ENCODE measurements at places on chromosomes 6 and 20.

- no peak for DNase-seq
Measured at GRCh38 chr20:51037532-51038115, 14.7 kb upstream of the KCNG1 start.

DNA sequence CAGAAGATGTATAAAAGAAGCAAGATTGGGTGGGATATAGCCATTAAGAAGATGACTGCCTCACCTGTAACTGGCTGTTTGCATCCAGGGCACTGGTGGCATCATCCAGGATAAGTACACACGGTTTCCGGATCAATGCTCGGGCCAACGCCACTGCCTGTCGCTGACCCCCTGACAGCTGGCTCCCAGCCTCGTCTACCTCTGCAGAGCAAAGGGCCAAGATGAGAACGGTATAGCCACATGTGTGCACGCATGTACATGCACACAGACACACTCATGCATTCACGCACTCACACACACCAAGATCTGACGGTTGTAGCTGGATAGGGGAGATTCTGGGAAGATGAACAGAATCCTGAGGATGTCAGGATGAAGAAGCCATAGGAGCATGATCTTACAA lies 3.2 kb upstream of the PSMB8 start:
- DNase-seq, result no peak

DNA sequence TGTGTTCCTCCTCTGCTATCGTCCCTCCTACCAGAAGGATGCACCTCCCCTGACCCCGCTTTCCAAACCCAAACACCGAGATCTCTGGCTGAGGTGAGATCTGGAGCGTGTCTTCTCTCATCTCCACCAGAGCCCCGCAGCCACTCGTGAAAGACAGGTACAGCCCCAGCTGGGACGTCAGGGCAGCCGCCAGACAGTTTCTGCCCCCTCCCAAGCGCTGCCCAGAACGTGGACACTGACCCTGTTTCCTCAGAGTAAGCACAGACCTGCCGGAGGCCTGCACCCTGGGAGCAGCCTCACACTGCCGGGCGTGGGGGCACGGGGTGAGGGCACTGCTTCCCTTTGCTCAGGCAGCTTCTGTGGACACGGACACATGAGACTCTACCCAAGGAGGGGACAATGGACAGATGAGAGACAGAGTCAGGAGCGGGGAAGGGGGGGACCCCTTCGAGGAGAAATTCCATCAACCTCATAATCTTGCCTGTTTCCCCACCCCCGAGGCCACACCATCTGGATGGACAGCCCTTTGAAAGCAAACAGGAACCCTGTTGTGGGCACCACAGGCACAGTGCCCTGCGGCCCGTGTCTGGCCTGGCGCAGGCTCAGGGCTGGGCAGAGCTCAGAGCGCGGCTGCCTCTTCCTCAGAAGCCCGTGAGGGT lies 210.6 kb downstream of the DLL1 start:
- peak; percentile 4 for DNase-seq

- DNase-seq, result peak; percentile 11
Measured at GRCh38 chr6:5205877-5206850, 54.6 kb downstream of the LYRM4 start.

GRCh38 chr6:55957961-55958422 lies 82.6 kb upstream of the BMP5 start:
- DNase-seq, result no peak

DNA sequence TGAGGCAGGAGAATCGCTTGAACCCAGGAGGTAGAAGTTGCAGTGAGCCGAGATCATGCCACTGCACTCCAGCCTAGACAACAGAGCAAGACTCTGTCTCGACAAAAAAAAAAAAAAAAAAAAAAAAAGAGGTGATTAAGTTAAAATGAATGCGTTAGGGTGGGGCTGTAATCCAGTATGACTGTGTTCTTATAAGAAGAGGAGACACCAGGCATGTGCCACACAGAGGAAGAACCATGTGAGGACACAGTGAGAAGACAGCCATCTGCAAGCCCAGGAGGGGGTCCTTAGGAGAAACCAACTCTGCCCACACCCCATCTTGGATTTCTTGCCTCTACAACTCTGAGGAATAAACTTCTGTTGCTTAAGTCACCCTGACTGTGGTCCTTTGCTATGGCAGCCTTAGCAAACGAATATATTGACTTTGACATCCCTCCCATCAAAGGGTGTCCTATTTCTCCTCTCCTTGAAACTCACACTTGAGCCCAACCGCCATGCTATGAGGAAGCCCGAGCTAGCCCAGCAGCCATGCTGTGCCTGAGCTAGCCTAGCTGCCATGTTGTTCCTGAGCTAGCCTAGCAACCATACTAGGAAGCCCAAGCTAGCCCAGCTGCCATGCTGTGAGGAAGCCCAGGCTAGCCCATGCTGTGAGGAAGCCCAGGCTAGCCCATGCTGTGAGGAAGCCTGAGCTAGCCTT lies 15.8 kb upstream of the PPP1R16B start:
- DNase-seq, result no peak

DNA sequence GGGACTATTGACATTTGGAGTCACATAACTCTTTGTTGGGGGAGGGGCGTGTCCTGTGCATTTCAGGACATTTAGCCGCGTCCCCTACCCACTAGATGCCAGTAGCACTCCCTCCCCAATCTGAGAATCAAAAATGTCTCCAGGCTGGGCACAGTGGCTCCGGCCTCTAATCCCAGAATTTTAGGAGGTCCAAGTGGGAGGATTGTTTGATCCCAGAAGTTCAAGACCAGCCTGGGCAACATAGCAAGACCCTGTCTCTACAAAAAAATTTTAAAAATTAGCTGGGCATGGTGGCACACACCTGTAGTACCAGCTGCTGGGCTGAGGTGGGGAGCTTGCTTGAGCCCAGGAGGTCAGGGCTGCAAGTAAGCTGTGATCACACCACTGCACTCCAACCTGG lies 2.1 kb upstream of the PREX1 start:
- no peak for DNase-seq

DNA sequence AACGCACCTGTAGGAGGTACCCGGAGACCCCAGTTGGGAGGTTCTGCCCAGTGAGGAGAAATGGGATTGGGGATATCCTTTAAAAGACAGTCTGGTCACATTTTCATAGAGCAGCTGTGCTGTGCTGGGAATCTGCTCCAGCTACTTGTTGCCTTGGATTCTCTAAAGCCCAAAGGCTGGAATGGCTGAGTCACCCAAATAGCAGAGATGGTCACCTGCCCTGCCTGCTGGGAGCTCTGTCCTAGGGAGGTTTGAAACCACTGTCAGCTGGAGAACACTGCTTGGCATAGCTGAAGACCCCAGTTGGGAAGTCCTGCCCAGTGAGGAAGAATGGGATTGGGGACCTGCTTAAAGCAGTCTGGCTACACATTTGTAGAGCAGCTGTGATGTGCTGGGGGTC lies 34.8 kb upstream of the TFB1M start:
- DNase-seq, result no peak

GRCh38 chr20:37807471-37808232 lies 95.3 kb upstream of the VSTM2L start:
- DNase-seq, result no peak

DNA sequence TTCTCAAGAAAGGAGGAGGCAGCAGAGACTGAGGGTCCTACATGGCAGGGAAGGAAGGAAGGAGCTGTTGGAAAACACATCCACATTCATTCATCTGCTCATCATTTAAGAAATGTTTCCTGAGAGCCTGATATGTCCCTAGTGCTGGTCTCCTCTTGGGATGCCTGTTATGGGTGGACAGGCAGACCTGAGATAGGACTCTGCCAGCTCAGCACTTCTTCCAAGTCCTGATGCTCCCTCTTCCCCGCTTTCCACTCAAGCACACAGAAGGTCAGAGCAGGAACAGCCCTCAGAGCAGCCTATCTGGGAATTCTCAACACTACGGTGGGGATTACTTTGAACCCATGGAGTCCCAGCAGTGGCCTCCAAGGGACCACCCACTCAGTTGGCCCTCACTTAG lies 8.0 kb upstream of the SIRPD start:
- no peak for DNase-seq

GRCh38 chr6:142297996-142298753 lies 3.6 kb upstream of the ADGRG6 start:
- DNase-seq, result no peak

GRCh38 chr6:33609528-33609927 lies 11.6 kb upstream of the ITPR3 start:
- DNase-seq, result no peak

- DNase-seq, result peak; percentile 39
Measured at GRCh38 chr6:3372912-3373554, 83.8 kb downstream of the SLC22A23 start.

DNA sequence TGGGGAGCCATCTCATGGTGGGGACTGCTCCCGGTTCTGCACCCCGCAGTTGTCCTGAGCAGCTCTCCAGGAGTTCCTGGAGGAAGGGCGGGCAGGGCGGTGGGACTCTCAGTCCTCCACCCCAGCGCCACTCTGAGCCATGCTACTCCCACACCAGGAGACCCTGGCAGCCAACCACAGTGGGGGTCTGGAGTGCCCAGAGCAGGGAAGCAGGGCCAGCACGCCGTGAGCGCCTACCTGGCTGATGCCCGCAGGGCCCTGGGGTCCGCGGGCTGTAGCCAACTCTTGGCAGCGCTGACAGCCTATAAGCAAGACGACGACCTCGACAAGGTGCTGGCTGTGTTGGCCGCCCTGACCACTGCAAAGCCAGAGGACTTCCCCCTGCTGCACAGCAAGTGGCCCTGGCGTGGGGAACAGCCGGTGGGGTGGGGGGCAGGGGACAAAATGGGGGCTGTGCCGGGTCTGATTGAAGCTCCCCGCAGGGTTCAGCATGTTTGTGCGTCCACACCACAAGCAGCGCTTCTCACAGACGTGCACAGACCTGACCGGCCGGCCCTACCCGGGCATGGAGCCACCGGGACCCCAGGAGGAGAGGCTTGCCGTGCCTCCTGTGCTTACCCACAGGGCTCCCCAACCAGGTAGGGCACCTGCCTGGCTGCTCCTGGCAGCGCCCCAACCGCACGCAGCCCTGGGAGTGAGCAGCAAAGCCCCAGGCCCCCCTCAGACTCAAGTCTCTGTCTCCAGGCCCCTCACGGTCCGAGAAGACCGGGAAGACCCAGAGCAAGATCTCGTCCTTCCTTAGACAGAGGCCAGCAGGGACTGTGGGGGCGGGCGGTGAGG lies 1.6 kb upstream of the TNFRSF6B start:
- DNase-seq, result no peak

- DNase-seq, result no peak
Measured at GRCh38 chr6:20847904-20848303, 313.6 kb downstream of the CDKAL1 start.

DNA sequence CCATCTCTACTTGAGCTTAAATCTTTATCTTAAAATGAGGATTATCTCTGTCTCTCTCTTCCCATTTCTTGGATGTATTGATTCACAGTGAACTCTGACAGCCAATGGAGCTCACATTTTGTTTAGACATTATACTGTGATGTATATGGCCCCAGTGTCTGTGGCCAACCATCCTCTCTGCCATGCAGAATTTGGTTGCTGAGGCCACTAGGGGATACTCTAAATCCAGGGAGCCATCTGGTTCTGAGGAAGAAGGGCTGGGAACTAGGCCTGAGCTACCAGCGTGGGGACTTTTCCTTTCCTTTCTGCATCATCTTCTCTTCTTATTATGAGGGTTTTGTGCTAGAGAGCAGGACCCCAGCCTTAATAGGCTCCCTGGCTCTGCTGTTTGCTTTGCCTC lies 59.1 kb upstream of the RIPOR2 start:
- DNase-seq, result no peak

DNA sequence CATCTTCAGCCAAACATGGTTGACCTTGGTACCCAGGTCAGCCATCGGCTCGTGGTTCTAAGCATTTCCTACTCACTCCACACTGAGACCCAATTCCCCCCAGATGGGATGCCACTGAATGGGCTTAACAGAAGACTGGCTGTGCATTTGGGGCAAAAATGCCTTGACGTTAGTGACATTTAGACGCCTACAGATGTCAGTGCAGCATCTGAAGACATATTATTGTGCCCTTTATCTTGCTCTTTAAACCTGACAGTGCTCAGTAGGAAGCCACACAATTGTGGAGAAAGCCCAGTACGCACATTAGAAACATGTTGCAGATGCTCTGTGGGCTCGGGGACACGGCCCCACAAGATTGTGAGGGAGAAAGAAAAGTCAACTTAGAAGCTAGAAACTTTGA lies 414.7 kb downstream of the PTPRT start:
- DNase-seq, result no peak

- DNase-seq, result no peak
Measured at GRCh38 chr6:129534926-129535325, 175.1 kb downstream of the ARHGAP18 start.

GRCh38 chr20:34435589-34435988 lies 72.5 kb downstream of the ITCH start:
- no peak for DNase-seq

DNA sequence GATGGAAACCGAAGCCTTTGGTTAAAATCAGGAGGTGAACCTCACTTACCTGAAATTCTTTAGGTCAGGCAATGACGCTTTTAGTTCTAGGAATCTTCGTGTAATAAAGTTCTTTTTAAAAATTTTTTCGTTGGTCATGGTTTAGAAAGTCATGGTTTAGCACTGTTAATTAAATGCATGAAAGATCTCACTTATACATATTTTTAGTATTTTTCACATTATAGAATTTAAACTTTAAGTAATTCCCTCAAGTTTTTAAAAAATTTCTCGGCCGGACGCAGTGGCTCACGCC lies 1.1 kb downstream of the DSE start:
- no peak for DNase-seq

DNA sequence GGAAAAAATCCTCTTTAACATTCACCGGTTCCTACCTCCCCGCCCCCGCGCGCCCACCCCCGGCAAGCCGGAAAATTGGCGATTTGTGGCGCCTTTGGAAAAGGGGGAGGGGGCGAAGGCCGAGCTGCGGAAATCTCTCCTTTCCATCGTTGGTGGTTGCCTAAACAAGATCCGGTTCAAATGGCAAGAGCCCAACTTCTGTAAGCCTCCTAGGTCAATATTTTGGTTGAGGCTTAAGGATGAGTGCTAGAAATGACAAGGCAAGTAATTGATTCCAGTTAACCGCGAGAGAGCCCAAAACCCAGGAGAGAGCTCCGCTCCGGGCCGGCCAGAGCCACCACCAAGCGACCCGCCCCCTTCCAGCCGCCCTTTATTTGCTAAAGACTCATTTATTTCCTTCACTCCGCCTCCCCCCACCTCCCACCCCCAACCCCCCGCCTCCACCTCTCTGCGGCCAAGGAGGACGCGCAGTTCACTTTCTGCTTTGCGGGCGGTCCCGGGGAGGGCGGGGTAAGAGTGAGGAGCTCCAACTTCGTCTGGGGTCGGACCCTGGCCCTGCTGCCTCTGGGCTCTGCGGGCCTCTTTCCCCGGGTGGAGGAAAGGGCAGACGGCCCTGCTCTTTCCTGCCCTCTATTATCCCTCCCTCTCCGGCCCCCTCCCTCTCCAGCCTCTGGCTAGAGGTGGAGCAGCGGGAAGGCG lies 838 bp upstream of the NKX2-2 start:
- no peak for DNase-seq

- DNase-seq, result no peak
Measured at GRCh38 chr20:40336533-40336932, 352.5 kb downstream of the MAFB start.

DNA sequence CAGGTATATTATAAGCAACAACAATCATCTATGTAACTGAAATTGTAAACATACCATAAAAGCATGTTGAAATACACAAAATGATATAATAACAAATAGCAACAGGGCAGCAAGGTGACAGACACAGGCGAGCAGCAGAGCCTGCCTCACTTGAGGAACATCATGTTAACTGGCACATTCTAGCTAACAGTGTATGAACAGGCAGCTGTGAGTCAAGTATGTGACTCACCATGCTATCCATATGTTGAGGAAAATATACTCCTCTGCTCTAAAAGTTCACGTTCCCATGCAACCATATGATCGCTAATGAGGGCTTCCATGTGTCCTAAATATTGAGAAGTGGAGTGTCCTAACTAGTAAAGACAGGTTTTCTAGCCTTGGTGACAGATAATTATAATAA lies 18.4 kb downstream of the SERAC1 start:
- no peak for DNase-seq

Measured in transverse colon (tissue), 4 donors.